ENCODE measurements at places on chromosomes 1 and 21.

DNA sequence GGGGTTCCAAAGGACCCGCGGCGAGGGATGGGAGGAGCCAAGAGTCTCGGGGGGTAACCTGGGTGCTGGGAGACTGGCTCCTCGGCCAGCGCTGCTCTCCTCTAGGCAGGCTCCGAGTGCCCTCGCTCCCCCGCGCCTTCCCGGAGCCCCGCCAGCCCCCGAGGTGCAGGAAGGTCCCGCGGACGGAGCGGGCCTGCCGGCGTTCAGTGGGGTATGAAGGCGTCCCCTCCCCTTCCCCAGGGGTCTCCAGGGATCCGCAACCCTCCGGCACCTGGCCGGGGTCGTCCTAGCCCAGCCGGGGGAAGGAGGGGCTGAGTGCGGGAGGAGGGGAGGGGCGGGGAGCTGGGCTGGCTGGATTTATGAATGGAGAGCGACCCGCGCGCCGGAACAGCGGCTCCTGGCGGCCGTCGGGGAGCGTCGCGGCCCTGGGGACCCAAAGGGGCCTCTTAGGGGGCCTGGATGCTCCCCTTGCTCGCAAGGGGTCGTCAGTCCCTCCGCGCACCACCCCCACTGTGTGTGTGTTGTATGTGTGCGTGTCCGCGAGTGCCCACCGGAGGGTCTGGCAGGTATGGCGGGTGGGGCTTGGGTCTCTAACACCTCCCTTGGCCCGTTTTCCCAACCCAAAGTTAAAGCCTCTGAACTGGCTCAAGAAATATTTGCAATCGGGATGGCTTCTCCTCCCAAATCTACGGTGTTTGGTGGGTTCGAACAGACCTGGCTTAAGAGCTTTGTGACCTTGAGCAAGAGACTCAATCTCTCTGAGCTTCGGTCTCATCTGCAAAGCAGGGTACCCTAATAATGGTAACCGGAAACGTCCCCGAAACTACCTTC, 642 bp downstream of the HCRTR1 start:
- peak; percentile 29 for DNase-seq

DNA sequence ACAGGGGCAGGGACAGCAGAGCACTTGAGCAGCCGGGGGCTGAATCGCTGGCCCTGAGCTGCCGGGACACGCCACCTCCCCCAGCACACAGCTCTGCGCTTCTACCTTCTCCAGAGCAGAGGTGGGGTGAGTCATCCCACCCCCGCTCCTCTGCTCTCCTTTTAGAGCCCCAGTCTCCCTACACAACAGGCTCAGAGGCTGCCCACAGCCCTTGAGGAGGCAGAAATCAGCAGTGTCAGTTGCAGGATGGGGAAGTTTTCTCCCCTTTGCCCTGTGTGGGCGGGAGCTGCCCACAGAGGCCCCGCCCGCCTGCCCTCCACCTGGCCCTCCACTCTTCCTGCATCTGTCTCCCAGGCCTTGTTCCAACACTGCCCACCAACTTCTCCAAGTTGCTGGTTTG, 94.6 kb downstream of the STUM start:
- no peak for DNase-seq

DNA sequence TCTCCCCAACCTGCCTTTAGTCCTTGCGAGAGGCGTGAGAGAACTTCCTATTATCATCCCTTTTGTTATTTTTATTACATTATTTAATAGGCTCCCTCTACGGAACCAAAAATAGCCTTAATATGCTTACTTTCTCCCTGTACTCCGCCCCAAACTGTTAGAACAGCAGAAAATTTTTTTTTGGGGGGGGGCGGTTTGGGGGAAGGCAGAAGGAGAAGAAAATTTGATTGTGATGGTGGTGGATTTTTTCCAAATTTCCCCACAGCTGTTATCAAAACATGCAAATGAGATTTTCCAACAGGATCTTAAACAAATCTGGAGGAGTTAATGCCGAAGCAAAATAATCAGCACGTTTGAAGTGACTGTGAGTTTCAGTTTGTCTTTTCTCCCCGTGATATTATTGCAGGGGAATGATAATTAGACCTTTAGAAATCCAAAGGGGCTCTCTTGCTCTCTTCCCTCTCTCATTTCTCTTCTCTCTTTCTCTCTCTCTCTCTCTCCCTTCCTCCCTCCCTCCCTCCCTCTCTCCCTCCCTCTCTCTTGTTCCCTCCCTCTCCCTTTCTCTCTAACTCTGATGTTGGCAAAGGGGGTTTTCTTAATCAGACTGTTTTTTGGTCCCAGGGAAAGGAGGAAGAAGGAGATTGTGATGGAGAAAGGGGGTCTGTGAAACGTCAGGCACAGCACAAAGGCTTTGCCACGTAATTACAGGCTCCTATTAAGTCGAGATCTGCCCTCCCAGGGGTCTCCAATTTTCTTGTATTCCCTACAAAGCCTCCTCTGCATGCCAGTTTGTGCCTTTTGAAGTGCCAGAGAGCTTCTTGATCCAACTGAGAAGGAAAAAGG, 1.1 kb upstream of the PRRX1 start:
- DNase-seq, result no peak

DNA sequence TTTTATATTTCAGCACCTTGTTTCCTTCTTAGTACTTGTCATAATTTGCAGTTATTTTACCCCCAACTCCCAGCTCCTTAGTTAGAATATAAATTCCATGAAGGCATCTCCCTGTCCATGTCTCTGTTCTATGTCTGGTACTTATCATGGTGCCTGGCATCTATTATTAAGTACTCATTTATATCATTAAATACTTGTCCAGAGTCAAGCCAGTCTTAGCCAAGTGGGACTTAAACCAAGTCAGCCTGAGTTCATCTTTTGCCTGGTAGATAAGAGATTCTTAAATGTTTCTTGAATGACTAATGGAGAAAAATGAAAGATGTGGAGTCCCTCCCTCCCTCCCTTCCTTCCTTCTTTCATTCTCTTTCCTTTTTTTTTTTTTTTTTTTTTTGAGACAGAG, 9.4 kb downstream of the SLC25A44 start:
- no peak for DNase-seq

- DNase-seq, result no peak
Measured at GRCh38 chr1:33736496-33736895, 127.4 kb upstream of the HMGB4 start.

DNA sequence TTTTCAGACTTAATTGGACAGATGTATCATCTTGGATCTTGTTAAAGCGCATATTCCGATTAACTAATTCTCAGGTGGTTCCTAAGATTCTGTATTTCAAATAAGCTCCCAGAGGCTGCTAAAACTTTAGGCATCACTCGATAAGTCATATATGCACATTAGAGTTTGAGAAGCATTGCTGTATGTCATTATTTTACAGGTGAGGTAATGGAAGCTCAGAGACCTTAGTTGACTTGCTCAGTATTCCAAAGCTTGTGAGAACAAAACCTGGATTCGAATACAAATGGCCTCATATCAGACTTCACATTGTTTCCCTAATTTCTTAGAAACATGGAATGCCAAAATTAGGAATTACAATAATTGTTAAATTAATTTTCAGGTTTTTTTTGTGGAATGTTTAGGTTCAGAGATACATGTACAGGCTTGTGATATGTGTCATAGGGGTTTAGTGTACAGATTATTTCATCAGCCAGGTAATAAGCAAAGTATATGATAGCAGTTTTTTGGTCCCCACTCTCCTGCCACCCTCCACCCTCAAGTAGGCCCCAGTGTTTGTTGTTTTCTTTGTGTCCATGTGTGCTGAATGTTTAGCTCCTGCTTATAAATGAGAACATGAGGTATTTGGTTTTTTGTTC, 96.8 kb downstream of the XPR1 start:
- DNase-seq, result no peak

GRCh38 chr1:74731399-74732052, 1.3 kb downstream of the CRYZ start:
- no peak for DNase-seq

GRCh38 chr1:232915212-232915611, 35.2 kb upstream of the NTPCR start:
- DNase-seq, result no peak

GRCh38 chr1:209689477-209689876, 14.3 kb downstream of the G0S2 start:
- no peak for DNase-seq

DNA sequence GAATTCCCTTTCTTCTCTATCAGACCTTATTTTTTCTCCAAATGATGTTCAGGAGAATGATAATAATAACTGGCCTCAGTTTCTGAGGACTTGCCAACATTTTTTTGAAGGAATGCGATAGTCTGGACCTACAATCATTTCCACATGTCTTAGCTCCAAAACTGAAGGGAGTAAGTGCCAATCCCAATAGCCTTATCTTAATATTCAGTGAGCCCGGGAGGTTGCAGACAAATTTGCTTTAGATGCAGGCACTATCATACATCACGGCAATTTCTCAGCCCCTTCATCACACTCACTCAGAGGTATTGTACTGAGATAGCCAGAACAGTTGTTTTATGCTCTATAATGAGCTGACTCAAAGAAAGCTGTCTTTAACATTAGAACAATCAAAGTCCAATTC, 796.9 kb downstream of the ADGRL2 start:
- DNase-seq, result no peak

GRCh38 chr21:27024301-27024700, 57.4 kb upstream of the ADAMTS5 start:
- no peak for DNase-seq

DNA sequence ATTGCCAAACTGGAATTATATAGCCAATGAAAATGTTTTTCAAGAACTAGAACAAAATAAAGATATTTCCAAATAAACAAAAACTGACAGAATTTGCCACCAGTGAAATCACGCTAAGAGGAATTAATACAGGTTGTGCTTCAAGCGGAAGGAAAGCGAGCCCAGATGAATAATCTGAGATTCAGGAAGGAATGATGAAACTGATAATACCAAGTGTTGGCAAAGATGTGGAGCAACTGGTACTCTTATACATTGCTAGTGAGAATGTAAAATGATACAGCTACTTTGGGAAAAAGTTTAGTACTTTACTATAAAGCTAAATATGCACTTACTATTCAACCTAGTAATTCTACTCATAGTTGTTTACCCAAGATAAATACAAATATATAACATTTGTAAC, 30.8 kb upstream of the GUCA2B start:
- no peak for DNase-seq

GRCh38 chr21:17495680-17496079, 17.2 kb upstream of the CXADR start:
- no peak for DNase-seq

GRCh38 chr1:212212343-212212742, 72.9 kb upstream of the PPP2R5A start:
- DNase-seq, result no peak

- peak; percentile 21 for DNase-seq
Measured at GRCh38 chr1:66278260-66279021, 255.5 kb upstream of the SGIP1 start.

- DNase-seq, result no peak
Measured at GRCh38 chr1:202944438-202944921, 13.6 kb downstream of the ADIPOR1 start.
